ENCODE measurements at places on chromosomes 11 and 22.

- DNase-seq, result no peak
Observed at GRCh38 chr11:36389811-36390210, 93.7 kb downstream of the PRR5L start.

GRCh38 chr11:119480380-119481020 is 57.5 kb upstream of the THY1 start:
- no peak for DNase-seq

DNA sequence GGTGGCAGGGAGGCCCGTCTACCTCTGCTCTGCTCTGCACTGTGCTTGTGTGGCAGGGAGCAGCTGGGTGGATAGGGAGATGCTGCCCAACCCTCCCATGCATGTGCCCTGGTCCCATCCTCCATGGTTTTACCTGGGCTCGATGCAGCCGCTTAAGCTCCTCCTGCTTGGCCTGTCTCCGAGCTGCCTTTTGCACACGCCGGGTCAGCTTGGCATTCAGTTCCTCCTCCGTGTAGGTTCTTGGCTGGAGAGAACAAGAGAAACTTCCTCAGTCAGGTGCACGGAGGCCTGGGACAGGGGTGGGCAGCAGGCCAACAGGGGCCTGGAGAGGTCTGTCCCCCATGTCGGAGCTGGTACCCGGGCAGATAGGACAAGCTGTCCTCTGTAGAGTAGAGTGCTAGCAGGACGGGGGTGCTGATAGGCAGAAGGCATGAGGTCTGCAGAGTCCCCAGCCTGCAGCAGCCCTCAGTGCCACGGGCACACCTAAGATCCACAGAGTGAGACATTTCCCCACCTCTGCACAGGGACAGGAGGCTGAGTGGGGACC is 36.4 kb upstream of the BID start:
- DNase-seq, result no peak

GRCh38 chr11:62680825-62681240 is 2.0 kb upstream of the UBXN1 start:
- DNase-seq, result no peak

DNA sequence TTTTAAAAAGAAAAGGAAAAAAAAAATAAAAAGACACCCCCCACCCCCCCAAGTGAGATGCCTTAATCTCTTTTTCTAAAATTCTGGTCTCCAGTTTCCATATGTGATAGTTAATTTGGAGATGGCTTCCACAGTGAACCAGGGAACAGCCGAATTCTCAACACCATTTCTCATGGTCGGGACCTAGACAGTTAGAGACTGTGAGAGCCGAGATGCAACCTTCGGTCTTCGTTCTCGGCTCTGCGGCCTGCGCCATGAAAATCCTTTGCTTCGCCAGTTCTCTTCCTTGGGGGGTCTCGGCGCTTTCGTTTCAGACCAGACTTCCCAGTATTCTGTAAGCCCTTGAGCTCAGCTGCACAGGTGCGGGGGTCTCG is 723 bp downstream of the CACNG2 start:
- no peak for DNase-seq

GRCh38 chr11:61482513-61482912 is 26.0 kb upstream of the LRRC10B start:
- no peak for DNase-seq

- DNase-seq, result no peak
Observed at GRCh38 chr11:35180317-35181233, 41.6 kb downstream of the CD44 start.

DNA sequence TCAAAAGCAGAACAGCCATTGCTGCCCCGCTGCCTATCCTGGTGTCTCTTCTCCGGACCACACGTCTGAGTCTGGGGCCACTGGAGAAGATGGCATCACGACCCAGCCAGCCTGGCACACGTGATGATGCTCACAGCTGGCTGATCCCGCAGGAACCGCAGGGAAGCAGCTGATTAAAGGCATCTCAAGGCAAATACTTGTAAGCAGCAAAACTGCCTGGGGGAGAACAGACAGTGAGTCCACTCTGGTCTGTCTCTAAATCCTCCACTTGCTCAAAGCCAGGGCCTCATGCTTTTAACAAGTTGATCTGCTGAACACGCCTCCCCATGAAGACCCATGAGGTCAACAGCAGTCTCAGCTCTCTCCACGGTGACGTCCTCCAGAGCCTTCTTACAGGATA is 108.6 kb downstream of the BRD1 start:
- DNase-seq, result no peak

- DNase-seq, result no peak
Observed at GRCh38 chr11:77056814-77057402, 9.9 kb upstream of the CAPN5 start.

DNA sequence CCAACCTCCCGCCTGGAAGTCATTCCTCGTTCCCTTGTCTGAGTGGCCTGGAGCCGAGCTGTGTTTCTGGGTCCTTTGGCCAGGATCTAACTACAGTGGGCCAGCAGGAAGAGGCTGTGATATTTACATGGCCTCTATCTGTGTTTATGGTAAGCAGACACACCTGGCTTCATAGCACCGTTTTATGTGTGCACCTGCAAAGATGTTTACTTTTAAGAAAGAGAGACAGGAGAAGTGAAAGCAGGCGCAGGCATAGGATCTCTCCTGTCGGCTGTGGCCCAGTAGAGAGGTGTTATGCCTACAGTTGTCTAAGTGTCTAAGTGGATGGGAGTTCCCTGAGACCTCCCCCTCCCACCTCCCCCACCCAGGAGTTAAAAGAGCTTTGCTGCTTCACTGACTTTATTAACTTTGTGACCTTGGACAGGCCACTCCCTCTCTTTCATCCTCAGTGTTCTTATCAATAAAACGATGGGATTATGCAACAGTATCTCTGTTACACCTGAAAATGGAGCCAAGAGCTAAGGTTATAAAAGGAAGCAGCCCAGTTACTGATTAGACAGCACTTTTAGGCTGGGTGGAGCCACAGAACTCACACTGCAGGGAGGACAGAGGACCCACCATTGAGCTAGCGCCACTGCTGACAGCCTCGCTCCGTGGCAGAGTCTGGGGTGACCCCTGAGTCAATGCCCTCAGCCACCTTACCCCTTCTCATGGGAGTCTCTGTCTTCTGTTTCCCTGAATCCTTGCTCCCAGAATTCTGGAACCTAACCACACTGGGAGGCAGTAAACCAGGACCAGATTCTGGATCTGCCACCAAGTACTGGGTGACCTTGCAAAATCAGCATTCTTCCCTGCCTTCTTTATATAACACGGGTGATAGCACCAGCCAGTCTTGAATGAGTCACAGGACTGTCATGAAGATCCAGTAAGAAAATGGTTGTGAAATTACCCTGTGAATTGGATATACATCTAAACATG is 22.0 kb downstream of the ST14 start:
- no peak for DNase-seq

DNA sequence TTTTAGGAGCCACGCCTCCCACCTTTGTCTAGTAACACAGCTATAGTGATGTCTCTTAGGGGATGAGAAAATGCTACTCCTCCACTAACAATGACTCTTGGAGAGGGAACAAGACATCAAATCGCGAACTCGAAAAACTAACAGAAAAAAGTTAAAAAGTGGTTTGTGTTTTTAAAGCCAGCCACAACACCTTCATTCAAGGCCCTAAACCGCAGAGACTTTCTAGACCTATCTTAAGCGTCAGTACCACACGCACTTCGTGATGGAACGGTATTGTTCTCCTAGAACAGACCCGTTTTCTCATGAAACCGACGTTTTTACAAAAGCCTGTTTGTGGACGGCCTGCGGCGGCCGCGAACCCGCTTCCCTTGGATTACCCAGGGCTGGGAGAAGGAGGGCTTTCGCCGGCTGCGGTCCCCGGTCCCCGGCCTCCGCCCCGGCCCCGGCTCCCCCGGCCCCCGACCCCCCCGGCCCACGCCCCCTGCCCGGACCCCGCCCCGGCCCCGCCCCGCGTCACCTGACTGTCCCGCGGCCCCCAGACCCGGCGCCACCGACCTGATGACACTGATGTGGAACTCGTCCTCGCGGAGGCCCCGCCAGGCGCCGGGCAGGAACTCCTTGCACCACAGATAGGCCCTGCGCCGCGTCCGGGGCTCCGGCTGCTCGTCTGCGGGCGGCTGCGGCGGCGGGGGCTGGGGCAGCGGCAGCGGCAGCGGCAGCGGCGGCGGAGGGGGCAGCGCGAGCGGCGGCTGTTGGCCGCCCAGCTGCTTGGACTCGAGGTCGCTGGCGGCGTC is 718 bp downstream of the CHKA start:
- no peak for DNase-seq

DNA sequence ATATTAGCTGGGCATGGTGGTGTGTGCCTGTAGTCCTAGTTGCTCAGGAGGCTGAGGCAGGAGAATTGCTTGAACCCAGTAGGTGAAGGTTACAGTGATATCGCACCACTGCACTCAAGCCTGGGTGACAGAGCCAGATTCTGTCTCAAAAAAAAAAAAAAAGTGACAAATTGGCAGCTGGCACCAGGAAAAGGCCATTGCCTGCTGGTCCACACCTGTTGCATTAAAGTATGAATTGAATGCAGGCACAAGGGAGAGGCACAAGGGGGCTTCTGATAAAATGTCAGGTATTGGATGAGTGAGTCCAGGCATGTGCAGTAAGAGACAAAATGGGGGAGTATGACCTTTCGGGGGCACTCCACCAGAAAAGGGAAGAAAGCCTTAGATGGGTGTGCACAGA is 28.2 kb downstream of the ZNF70 start:
- DNase-seq, result no peak

DNA sequence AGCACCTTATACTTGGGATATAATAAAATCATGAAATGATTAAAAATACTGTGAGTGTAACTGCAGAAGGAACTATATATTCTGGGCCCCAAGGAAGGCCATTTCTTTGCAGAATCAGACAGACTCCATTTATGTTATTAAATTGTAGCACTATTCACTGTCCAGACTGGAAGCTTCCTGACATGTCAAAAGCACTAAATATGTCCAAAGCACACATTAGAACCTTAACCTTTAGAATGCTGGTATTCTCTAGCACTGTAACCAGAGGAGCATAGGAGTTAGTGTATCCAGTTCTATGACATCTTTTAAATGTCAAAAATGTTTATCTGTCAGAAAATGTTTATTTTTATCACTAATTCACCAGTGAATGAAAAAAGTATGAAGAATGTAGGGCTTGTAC is 246.9 kb downstream of the CADM1 start:
- no peak for DNase-seq

All from stimulated activated CD8-positive, alpha-beta memory T cell treated with anti-CD3 and anti-CD28 coated beads, Interleukin-4, amount 100 ng/mL, for 4 hours (primary cell).